ENCODE measurements at places on chromosomes 3 and 15.

DNA sequence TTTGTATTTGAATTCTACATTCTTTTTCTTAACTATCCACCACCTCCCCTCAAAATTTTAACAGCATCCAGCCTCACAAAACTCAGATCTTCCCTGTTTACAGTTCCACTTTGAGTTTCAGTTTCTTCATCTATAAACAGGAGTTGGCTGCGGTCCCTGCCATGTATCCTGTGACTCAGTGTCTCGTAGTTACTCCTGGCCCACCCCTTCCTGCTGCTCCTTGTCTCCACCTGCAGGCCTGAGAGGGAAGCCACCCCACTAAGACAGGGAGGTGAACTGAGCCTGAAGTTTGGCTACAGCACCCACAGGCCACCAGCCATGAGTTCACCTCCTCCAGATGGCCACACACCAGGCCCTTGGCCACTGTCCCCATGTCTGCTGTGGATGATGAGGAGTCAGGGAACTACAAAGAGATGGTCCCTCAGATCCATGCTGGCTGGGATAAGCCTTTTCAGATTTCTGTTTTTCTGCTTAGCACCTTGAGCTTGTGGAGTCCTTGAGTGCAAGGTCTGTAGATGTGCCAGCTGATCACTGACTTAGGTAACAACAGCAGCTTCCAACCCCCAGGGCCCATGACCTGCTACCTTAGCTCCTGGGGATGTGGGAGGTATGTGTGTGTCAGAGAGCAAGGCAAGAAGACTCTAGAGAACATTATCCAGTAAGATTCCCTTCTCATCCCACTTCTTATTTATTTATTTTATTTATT lies 37.5 kb downstream of the CD86 start:
- DNase-seq: no peak

GRCh38 chr3:53074366-53074696 lies 28.5 kb upstream of the SFMBT1 start:
- no peak for DNase-seq

GRCh38 chr15:77532067-77532710 lies 100.5 kb downstream of the LINGO1 start:
- no peak for DNase-seq

DNA sequence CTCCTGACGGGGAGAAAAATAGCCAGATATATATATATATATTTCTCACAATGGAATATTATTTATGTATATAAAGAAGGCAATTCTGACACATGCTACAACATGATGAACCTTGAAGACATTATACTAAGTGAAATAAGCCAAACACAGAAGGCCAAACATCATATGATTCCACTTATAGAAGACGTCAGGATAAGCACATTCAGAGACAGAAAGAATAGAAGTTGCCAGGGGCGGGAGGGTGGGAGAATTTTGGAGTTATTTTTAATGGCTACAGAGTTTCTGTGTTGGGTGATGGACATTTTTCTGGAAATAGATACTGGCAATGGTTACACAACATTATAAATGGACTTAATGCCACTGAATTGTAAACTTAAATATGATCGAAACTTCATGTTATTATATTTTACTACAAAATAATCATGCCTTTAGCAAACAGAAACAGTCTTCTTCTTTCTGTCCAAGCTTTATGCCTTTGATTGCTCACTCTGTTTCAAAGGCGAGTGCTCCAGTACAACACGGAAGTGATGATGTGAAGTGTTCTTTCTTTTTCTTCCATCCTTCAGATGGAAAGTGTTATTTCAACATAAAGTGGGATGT lies 514.0 kb downstream of the OCA2 start:
- no peak for DNase-seq

DNA sequence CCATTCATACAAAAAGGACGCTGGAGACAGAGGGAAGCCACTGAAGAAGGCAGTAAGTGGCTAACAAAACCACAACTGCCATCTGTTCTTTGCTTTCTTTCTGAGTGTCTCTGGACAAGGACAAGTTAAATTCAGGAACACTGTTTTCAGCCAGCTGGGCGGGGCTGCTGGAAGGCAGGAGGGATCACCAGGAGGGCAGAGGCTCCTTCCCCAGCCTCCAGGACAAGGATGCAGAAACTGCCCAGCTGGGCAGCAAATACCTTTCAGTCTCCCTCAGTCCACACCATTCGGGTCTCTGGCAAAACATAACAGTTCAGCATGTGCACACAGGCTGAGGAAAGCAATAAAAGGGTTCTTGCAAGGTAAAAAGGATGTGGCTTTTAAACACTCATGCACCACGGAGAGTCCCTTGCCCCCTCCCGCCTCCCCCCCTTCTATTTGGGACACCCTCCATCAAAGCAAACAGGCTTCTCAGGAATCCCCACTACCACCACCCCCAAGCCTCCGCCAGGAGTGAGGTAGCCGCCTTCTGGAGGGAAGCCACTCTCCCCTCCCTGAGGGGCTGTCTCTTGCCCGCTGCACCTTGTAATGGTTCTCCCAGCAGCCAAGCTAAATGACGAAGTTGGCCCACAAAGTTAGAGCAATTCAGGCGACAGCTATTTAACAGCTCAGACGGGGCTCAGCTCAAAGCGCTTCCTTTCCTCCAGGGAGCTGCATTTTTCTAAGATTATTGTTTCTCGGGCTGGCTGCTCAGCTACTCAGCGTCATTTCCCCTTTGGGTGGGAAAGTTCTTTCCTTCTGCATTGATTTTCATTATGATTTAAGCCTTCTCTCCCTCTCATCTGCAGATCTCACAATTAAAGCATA lies 3.8 kb downstream of the HEG1 start:
- no peak for DNase-seq

DNA sequence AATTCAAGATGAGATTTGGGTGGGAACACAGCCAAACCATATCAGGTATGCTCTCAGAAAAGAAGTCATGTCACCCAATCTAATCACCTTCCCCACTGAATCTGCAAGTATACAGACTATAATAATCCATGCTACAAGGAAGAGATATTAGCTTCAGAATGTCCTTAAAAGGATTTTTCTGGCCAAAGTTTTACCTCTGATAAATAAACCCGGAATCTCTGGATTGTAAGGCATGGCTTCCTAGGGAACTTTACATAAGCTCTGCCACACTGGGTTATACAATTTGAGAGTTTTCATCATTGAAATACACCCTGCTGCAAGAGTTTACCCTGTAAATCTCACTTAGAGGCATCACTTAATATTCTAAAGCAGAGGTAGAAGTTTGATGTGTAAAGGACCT lies 330.5 kb upstream of the KCNMB2 start:
- DNase-seq: no peak

- DNase-seq: peak; percentile 37
Observed at GRCh38 chr3:122975163-122975923, 52.2 kb downstream of the SEMA5B start.

DNA sequence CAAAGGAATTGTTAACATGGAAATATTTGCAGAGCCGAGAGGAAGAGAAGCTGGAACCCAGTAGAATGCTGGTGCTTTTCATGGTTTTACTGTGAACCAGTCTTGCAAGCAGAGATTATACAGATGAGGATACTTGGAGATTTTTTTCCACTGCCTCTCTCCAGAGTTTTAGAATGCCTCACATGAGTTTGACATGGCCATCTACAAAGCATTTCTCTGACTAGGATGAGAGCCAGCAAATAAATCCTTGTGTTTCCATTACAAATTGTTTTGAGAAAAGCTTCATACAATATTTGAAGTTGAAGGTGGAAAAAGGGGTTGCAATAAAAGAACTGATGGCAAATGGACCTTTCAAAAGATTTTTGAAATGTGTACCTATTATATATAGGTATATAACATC lies 45.0 kb upstream of the GAP43 start:
- no peak for DNase-seq

GRCh38 chr3:22245811-22246583 lies 495.0 kb upstream of the ZNF385D start:
- DNase-seq: no peak

DNA sequence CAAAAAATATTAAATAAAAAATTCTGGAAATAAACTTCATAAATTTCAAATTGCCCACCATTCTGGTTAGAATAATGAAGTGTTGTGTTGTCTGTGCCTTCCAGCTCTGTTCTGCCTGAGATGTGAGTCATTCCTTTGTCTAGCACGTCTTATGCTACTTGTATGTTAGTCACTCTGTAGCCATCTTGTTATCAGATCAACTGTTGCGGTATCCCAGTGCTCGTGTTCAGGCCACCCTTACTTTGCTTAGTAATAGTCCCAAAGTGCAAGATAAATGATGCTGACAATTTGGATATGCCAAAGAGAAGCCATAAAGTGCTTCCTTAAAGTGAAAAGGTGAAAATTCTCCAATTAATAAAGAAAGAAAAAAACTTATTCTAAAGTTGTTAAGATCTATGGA lies 527.5 kb downstream of the NAALADL2 start:
- no peak for DNase-seq

DNA sequence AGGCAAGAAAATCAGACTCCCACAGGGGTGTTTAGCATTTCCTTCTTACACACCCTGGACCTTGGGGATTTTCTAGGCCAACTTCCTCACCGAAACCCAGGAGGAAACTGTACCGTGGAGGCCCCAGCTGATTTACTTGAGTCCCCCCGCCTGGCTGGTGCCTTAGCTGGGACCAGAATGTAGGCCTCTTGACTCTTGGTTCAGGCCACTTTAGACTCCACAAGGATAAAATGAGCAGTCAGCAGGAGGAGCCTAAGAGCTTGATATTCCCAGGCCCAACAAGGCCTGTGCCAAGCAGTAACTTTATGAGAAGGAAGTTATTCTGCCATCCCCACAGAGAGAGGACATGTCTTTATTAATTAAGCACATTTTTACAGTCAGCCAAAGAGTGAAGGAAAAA lies 4.6 kb upstream of the APBA2 start:
- peak; percentile 58 for DNase-seq

- no peak for DNase-seq
Observed at GRCh38 chr3:24937228-24937627, 442.6 kb upstream of the THRB start.

DNA sequence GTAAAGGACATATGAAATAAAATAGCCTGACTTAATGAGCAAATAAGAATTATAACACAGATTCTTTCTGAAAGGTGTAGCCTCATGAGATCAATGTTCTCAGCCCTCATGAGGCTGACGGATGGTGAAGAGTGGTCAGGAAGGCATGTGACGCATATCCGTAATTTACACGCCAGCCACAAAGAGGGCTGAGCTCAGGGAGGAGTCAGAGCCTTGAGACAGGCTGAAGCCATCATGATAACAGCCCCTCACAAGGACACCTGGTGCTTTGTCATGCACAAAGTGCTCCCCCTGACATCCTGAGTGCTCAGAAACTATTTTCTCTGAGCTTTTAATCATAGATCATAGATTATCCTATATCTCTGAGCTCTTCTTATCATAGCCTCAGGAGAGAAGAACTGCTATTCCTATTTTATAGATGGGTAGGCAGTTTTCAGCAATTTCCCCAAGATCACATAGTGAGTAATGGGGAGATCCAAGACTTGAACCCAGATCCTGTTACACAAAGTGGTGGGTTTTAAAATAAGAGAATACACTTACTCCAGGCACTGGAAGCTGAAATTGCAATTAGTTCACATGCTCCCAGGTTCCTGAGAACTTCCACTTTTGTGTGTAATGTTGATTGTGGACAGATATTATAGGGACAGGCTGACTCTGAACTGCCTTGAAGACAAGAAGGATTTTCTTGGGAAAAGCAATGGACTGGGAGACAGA lies 267.1 kb downstream of the RPLP1 start:
- no peak for DNase-seq

Measured in LNCaP clone FGC (cell line).